SK-N-MC (cell line): ENCODE measurements at places on chromosomes 12 and 14.

GRCh38 chr12:126483145-126484068 is 1418.2 kb downstream of the AACS start:
- DNase-seq = no peak

DNA sequence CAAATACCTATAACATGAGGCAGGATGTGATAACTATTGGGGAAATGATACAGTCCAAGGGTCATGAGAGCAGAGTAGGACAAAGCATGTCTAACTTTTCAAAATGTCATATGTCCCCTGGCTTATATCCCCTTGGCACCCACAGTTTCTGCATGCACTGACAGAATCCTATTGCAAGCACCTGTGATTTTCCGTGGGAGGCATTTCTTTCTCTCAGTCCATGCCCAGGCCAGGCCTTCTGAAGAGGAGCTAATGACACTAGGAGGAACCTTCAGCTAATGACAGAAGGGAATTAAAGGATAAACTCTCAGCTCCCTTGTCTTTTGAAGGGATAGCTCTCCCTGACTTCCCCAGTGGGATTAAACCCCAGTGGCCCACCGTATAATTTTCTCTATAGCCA is 249.2 kb downstream of the TTC6 start:
- no peak for DNase-seq

- DNase-seq = no peak
Measured at GRCh38 chr14:20986811-20987210, 3.0 kb upstream of the METTL17 start.

DNA sequence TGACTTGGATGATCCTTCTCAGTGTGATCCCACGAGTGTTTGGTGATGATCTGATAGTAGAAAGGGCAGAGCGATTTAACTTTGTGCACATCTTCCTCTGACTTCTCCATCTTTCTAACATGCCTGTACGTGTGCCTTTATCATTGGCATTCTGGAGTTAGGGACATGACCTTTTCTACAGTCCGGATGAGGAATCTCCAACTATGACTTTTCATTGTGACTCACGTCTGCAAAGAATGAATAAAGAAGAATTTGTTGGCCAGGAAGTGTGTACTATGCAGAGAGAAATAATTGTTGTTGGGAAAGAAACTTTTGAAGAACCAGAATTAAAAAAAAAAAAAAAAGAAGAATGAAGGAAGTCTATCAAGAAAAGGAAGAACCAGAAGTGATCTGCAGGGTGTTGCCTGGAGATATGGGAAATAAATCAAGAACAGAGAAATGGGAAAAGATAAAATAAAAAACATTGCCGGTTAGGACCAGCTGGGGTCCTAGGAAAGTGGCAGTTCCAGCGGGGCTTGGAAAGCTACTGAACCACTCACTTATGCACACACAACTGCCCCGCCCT is 25.3 kb downstream of the PPFIBP1 start:
- no peak for DNase-seq

GRCh38 chr14:83473416-83474235 is 1940.0 kb upstream of the SEL1L start:
- DNase-seq = no peak

DNA sequence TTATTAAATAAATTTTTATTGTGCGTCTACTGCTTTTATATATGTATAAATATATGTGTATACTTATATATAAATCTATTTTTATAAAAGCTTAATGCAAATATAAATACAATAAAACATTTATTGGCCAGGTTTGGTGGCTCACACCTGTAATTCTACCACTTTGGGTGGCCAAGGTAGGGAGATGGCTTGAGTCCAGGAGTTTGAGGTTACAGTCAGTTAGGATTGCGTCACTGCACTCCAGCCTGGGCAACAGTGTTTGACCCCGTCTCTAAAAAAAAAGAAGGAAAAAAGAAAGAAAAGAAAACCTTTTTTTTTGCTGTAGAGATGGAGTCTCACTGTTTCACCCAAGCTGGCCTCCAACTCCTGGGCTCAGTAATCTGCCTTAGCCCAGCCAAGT is 20.9 kb downstream of the ACTR6 start:
- DNase-seq = no peak

- no peak for DNase-seq
Measured at GRCh38 chr12:5808981-5809380, 136.1 kb downstream of the ANO2 start.

DNA sequence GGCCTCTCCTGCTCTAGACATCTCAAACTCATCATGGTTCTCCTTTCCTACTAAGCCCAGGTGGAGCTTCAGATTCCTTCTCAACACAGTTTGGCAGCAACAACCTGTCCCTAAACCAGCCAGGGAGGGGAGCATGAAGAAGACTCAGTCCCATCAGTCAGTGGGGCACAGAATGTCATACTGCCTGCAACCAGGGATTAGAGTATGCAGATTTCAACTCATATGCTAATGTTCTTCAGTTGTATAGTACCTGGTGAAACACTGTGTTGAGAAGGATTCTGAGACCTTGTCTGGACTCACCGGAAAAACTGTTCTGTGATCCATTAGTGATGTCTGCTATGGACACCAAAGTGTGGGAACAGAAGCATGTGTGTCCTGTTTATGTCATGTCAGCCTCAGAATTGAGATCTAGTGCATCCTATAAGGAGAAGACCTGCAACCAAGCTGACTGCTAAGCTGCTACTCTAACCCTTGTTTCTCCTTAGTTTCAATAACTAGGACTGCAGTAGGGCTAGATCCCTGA is 43.6 kb downstream of the TRPV4 start:
- DNase-seq = no peak

DNA sequence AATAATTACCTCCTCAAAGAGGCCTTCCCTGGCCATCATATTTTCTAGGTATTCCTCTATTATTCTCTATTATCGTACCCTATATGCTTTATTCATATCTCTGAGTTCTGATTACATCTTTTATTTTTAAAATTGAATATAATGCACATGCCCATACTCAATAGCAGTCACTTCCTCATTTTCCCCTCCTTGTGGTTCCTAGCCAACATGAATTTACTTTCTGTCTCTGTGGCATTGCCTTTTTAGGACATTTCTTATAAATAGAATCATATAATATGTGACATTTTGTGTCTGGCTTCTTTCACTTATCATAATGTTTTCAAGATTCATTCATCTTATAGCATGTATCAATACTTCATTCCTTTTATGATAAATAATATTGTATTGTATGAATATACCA is 74.4 kb upstream of the TRHDE start:
- DNase-seq = no peak

DNA sequence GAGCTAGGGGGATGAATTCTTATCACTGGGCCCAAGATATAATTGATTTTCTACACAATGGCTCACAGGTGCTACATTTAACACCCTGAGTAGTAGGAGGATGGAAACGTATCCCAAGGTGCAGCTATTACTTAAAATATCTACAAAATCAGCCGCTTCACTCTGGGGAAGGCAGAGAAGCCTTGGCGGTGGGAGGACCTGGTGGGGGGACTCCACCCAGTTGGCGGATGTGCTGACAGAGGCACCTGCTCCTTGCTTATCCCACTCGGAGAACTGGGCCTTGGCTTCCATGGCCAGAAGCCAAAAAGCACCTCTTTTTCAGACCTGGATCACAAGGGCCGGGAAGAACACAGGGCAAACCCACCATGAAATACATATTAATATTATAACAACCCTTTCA is 106.3 kb downstream of the OTX2 start:
- DNase-seq = no peak

GRCh38 chr14:105884808-105885281 is 358.5 kb downstream of the TMEM121 start:
- no peak for DNase-seq

- DNase-seq = no peak
Measured at GRCh38 chr12:25469861-25470260, 83.2 kb downstream of the LMNTD1 start.

DNA sequence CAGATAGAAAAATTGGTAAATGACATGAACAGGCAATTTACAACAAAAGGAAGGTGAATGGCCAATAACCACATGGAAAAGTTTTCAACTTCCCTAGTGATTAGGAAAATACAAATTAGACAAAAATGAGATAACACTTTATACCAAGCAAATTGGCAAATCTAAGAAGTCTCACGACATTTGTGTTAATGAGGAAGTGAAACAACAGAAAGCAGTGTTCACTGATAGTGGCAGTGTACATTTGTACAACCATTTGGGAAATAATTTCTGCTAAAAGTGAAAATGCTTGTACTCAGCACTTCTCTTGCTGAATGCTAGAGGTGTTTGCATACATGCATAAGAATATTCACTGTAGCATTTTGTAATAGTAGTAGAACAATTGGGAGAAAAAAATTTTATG is 126.6 kb downstream of the LLPH start:
- no peak for DNase-seq

GRCh38 chr12:89571491-89572195 is 45.8 kb upstream of the POC1B start:
- DNase-seq = peak; percentile 55

DNA sequence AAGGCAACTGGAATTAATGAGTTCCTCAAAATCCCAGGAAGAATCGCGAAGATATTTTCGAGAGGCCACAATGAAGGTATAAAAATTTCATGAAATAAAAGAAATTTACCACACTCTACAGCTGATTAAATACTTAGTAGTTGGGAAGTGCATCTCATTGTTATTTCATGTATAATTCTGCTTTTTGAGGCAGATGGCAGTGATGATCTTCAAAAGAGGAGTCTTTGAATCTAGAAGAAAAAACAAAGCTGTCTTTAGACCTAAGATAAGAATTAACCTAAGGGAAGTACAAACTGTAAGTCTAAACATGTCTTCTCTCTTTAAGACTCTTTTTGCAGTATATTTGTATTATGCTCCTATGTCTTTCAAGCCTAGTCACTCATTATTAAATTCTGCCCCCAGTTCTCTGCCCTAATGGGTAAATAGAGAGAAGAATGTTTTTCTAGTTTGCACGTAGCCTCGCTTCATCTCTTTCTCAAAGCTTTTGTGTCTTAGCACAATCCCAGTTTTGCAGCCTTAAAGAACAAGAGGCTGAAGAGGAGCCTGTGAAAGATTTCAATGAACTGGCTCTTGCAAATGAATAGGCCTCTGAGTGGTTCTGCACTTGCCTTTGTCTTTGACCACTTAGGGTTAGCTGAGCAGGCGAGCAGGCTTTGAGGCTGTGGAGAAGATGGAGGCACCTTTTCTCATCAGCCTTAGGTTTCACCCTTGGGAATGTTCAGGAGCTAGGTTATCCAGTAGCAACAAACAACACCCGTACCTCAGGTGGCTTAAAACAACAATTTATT is 32.7 kb downstream of the CFAP54 start:
- no peak for DNase-seq

GRCh38 chr12:111430433-111431353 is 25.0 kb downstream of the SH2B3 start:
- DNase-seq = no peak

DNA sequence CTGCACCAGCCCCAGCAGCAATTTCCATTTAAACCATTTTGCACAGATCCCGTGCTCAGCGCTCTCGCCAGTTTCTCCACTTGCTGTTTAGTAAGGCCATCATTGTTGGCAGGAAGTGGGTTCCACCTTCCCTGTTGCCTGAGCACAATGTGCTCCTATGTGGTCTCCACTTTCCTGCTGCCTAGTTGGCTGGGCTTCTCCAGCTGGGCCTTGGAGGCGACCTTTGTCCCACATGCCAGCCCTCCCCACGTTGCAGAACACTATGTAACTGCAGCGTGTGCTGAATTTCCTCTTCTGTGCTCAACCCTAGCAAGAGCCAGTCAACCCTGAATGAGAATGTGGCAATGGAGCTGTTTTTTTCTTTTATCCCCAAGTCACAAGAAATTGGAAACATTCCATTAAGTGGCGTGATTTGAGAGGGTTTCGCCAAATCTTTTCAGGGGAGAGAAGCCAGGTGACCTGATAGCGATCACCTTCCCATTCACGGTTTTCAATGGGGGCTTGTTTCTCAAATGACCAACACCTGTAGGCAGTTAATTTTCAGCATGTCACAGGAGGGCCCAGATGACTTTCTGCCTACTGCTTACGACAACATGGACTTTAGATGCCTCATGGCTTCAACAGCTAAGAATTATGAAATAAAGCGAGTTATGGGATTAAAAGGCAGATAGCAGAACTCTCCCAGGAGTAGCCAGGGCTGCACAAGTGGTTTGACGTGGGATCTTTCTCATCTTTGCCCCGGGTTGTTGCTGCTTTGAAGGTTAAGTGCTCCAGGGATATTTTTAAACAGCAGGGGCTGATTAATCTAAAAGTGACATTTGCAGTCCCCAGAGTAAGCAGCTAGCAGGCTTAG is at the start of gene ACACB:
Gene ACACB (plus strand): TSS at position 830 of the 853 bp plus-strand sequence. CDS start 22,819 bp downstream, outside the sequence.
- DNase-seq = no peak

DNA sequence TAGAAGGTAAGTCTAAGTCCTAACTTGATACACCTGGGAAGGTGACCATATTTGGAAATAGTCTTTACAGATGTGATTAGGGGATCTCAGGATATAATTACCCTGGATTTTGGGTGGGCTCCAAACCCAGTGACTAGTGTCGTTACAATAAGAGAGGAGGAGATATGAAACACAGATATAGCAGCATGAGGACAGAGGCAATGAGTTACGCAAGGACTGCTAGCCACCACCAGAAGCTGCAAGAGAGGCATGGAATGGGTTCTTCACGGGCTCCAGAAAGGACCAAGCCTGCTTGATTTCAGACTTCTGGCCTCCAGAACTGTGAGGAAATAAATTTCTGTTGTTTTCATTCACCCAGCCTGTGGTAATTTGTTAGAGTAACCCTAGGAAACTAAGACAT is 28.6 kb downstream of the FGFR1OP2 start:
- DNase-seq = no peak

DNA sequence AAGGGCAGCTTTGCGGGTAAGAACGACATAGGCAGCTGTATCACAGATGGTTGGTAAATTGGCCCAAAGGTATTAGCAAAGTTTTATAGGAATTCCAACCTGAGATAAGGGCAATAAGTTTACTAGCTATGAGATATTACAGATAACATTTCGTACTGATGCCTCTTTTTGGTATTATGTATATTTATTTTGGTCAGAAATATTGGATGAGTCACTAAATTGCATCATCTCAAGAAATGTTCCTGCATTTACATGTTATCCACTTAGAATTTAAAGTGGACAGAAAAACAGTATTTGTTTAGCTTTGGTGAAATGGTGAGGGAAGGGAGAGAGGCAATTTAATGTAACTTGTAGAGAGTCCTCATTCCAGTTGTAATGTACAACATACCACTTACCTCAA is 65.1 kb upstream of the PZP start:
- DNase-seq = no peak

DNA sequence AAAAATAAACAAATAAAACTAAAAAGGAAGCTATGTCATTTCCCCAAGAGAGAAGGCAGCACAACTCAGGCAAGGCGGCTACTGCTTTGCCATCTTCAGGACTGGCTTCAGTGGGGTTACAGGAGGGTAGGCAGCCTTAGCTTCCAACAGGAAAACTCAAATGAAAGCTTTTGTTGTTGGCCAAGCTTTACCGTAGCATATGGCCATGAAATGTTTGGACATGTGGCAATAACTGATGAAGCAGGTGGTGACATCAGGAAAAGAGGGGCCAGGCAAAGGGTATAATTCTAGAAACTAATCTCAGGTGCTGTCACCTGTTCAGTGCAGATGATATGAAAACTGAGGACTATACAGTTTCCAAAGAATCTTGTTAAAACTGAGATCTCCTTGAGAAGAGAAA is 22.8 kb upstream of the NPFF start:
- DNase-seq = no peak

GRCh38 chr14:100332071-100332639 is 9.0 kb downstream of the SLC25A47 start:
- no peak for DNase-seq
